Activated CD4-positive, alpha-beta T cell treated with anti-CD3 and anti-CD28 coated beads for 24 hours (primary cell): ENCODE measurements at places on chromosomes 3 and 15.

- no peak for DNase-seq
Observed at GRCh38 chr15:101675015-101675414, 22.8 kb upstream of the TM2D3 start.

- no peak for DNase-seq
Observed at GRCh38 chr3:170909129-170909903, 879 bp upstream of the EIF5A2 start.

GRCh38 chr3:13411186-13411860 is 8.8 kb downstream of the NUP210 start:
- DNase-seq = no peak

DNA sequence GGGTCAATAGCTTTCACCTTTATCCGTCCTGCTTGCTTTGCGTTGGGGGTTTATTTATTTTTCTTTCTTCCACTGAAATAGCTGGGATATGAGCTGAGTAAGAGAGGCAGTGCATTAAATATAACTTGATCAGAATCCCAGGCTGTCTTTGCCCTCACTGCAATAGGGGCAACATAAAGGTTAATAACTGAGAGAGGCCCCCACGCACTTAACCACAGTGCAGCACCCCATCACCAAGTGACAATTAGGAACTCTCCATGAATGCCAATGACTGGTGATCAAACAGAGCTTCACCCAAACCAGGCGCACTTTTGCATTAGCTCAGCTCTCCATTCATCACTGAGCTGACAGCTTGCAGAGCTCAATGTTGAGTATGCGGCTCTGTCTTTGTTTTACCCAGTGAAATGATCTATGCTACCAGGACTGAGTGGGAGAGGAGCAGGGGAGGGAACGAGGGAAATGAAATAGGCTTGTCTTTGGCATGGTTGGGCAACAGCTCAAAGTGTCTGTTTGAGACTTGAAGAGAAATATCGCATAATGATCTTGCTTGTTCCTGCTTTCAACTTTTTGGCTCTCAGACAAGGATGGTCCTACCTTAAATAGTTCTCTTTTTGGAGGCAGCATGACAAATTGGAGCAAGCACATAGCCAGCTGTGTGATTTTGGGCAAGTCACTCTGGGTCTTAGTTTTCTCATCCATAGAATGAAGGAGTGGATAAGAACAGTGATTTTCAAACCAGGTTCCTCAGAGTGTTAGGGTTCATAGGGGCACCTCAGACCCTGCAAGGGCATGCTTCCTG is 14.5 kb upstream of the GLCE start:
- no peak for DNase-seq

GRCh38 chr15:36605604-36606263 is 26.3 kb downstream of the CDIN1 start:
- no peak for DNase-seq

GRCh38 chr3:156812521-156813335 is 13.4 kb upstream of the LEKR1 start:
- no peak for DNase-seq

DNA sequence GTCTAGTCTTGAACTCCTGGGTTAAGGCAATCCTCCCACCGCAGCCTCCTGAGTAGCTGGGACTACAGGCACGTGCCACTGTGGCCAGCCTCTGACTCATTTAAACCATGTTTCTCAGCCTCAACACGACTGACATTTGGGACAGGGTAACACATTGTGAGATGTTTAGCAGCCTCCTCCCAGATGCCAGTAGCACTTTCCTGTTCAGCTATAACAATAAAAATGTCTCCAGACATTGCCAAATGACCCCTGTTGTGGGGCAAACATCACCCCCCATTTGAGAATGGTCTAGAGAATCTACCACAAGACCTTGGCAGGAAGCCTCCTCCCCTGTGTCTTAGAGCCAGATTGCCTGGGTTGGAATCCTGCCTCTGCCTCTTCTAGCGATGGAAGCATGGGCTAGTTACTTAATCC is 8.4 kb downstream of the TMEM40 start:
- DNase-seq = peak; percentile 1

DNA sequence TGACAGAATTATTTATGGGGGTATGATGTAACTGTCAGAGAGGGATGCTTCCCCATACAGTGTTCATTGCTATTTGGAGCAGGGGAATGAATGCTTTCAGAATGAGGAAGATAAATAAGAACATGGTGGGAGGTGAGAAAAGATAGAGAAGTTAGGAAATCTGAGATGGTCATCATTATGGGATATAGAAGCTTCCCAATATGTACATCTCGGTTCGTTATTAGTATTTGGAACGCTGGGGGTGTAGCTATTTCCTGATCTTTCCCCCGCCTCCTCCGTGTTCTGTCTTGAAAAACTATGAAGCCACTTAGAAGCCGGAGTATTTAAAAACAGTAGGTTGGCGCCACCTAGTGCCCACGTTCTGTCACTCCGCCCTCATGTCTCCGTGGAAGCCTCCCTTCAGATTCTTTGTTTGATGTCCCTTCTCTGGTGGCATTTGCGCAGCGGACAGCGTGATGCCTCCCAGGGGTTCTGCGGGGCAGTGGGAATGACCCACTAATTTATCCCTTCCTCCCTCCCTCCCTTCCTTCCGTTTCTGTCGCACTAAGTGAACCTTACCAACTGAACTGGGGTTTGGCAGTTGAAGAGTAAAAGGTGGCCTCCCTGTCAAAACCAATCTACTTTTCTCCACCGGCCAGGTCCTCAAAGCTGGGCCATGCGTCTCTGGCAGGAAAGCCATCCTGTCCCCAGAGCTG is 184.5 kb downstream of the FEZF2 start:
- peak; percentile 61 for DNase-seq

- no peak for DNase-seq
Observed at GRCh38 chr15:62934236-62934971, 108.1 kb upstream of the TPM1 start.

- DNase-seq = no peak
Observed at GRCh38 chr3:1230920-1231319, 138.1 kb downstream of the CNTN6 start.

GRCh38 chr15:81948751-81949150 is 97.1 kb downstream of the MEX3B start:
- no peak for DNase-seq

- DNase-seq = no peak
Observed at GRCh38 chr3:149632225-149632624, 25.6 kb downstream of the WWTR1 start.

DNA sequence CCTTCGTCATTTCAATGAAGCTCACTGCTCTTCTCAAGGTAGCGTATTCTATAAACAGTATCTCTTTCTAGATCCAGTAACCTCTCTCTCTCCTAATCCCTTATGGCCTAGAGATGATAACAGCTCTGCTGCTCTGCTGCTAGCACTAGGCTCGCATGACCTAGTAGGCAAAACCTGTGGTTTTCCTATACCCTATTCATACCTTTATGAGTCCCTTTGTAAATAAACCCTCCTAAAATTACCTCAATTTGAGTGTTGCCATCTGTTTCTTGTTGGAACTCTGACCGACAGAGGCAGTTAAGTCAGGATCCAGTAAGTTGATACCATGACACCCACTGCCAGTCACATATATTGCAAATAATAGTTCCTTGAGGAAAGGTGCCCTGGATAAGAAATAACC is 7.3 kb downstream of the CCDC14 start:
- no peak for DNase-seq

GRCh38 chr3:22228705-22229104 is 477.7 kb upstream of the ZNF385D start:
- no peak for DNase-seq

- DNase-seq = no peak
Observed at GRCh38 chr3:35524856-35525255, 114.5 kb upstream of the ARPP21 start.

GRCh38 chr3:2372306-2372705 is 273.6 kb downstream of the CNTN4 start:
- DNase-seq = no peak

- peak; percentile 2 for DNase-seq
Observed at GRCh38 chr3:101512396-101512645, 691 bp downstream of the SENP7 start.

DNA sequence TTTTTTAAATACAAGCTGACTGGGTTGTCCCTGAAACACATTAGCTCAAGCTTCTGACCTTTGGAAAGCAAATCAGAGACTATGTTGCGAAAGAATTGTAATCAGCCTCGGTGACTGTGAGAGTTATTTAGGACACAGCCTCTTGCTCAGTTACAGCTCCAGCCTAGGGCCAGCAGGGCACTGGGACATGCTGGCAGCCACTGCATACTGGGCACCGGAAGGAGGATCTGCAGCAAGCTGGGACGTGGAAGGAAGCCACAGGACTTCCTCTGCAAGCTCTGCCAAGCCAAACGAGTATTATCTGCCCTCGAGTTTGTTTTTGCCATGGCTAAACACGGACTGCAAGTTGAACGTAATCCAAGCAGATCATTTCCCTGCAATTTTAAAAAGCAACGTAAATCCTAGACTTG is 24.4 kb upstream of the COPG1 start:
- no peak for DNase-seq

GRCh38 chr3:61663356-61664104 is 102.2 kb downstream of the PTPRG start:
- no peak for DNase-seq

- no peak for DNase-seq
Observed at GRCh38 chr3:123338620-123339061, 110.2 kb downstream of the ADCY5 start.

GRCh38 chr15:87662575-87662974 is 594.0 kb downstream of the NTRK3 start:
- no peak for DNase-seq

GRCh38 chr3:33537133-33537532 is 96.9 kb upstream of the UBP1 start:
- DNase-seq = no peak

DNA sequence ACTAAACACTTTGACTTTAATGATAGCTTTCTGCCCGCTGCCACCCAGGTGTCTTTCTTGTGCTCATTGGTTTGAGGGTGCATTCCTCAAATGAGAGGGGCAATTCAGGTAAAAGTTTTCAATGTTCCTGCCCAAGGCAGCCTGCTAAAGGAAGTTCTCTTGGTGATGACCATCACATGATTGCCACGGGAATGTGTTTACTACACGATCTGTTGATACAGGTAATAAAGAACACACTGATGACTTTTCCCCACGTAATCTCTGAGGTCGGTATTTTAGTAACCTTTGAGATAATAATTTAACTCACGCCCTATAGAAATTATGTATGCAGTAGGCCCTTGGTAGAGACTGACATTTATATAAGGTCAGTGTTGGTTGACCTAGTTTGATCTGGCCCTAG is 39.3 kb downstream of the FNDC3B start:
- no peak for DNase-seq

DNA sequence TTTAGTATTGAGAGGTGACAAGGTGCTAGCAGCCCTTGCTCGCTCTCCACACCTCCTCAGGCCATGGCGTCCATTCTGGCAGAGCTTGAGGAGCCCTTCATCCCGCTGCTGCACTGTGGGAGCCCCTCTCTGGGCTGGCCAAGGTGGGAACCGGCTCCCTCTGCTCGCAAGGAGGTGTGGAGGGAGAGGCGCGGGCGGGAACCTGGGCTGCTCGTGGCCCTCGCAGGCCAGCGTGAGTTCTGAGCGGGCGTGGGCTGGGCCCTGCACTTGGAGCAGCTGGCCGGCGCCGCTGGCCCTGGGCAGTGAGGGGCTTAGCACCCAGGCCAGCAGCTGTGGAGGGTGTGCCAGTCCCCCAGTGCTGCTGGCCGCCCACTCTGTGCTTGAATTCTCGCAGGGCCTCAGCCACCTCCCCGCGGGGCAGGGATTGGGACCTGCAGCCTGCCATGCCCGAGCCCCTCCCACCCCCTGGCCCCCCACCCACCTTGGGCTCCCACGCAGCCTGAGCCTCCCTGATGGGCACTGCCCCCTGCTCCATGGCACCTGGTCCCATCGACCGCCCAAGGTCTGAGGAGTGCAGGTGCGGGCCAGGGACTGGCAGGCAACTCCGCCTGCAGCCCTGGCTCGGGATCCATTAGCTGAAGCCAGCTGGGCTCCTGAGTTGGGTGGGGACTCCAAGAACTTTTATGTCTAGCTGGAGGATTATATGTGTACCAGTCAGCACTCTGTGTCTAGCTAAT is 785.2 kb downstream of the DIPK2A start:
- no peak for DNase-seq

DNA sequence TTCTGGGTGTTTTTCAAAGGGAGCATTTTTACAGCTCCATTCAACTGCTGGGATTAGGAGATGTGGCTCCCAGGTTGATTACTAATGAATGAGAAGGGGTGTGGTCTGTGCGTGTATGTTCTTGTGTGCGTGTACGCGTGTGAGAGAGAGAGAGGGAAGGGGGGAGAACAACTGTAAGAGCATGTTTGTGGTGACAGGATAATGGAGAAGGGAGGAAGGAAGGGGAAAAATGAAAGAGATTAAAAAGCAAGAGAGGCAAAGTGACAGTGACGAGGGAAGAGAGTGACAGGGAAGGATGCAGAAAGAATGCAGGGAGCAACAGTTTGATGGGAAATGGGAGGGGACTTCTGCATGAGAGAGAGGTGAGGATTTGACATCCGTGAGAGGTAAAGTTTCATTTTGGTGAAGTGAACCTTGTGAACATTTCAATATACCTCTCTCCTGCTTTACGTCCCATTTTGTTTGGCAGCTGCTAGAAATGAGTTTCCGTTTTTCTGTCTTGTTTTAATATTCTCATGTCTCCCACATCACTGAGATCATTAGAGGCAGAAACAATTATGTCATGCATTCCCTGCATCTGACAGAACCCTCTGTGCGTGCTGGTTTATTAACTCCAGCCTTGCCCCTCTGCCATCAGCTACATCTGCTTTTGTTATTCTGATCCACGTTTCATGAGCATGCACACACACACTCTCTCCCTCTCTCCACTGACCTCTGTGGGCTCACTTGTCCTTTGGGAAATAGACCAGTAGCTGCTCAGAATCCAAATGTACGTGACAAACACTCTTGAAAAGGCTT is 161.6 kb downstream of the GAP43 start:
- DNase-seq = no peak

GRCh38 chr15:82539691-82540054 is 584 bp downstream of the RPS17 start:
- DNase-seq = no peak

GRCh38 chr15:74317820-74318375 is 49.5 kb downstream of the CYP11A1 start:
- DNase-seq = no peak

DNA sequence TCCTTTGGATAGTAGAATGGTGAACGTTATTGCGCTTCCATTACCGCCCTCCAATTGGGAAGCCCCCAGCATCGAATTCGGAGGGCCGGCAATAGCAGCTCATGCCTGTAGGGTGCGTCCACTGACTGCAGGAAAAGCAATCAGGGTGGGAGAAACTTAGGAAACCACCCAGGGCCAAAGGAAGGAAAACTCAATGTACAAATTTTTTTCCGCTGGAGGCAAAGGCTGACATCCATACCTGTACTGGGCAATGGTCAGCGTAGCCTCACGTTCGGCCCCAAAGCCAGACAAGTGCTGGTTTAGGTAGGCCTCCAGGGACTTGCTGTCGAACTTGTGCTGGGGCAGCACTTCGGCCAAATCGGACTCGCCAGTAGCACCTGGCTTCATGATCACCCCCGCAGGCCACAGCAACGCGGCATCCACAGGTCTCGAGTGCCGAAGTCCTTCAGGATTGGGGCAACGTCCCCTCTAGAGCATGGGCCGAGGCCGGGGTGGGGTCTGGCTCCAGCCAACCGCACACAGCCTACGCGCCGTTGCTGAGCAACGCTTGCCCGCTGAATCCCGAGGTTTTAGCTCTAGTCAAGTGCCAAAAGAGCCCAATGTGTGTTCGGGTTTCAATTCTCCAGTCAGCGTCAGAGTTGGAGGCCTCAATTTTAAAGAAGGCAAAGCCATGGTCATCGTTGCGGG is at the start of gene ACAD11:
Gene ACAD11, minus strand, starts transcription at position 445 of the 687 bp plus-strand sequence. Its CDS starts 58 bp downstream, at position 387.
- no peak for DNase-seq

- DNase-seq = no peak
Observed at GRCh38 chr3:3586843-3587646, 212.2 kb upstream of the LRRN1 start.
